ENCODE measurements at places on chromosomes 13 and 19.

- no peak for DNase-seq
Observed at GRCh38 chr13:111418101-111418500, 97.7 kb downstream of the TEX29 start.

DNA sequence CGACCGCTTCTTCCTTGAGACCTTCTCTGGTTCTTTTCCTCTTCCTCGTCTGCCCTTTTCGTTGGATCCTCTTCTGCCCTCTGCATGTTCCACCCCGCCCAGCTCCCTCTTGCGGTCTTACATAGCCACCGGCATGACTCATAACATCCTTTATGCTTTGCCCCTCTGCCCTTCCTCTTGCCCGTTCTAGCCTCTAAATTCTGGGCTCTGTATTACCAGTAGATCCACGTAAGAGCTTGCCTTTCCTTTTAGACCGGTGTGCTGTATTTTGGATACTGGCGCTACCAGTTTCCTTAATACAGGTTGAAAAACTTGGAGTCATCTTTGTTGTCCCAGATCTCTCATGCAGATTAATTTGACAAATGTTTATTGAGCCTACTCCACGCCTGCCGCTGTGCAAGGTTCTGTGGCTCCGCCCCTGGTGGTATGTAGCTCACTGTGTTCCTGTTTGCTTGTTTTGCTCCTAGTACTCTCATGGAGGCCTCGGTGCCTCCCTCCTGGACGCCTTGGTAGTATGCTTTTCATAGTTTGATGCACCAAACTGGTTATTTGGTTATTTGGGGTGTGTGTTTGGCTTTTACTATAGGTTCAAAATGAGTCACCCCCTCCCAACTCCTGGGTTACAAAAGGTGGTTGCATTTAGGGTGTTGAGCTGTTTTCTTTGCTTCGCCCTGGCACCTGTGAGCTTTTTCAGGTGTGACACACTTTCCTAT is 1.7 kb downstream of the GTF3A start:
- DNase-seq: peak; percentile 100

GRCh38 chr13:41019578-41020347 is 647 bp upstream of the ELF1 start:
- peak; percentile 79 for DNase-seq

DNA sequence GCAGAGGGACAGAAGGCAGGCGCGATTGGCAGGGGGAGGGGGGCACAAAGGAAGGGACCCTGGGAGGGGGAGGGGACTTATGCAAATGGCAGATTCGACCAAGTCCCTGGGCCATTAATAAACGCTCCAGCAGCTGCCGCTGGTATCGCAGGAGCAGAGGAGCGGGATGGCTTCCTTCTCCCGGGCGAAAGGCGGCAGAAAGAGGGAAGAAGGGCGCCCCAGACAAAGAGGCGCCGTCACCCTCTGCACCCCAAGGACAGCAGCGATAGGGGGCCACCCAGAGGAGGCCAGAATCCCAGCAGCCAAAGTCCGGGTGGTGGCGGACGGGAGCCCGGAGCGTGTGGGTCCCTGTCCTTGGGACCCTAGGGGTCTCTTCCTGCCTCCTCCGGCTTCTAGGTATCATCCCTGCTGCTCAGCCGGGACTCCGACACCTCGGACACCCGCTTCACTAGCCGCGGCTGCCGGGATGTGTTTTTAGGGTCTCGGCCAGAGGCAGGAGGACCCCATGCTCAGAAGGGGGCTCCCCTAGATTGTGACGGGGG is 1.9 kb downstream of the PTPRS start:
- no peak for DNase-seq

- peak; percentile 64 for DNase-seq
Observed at GRCh38 chr13:97911311-97912138, 42.0 kb upstream of the IPO5 start.

DNA sequence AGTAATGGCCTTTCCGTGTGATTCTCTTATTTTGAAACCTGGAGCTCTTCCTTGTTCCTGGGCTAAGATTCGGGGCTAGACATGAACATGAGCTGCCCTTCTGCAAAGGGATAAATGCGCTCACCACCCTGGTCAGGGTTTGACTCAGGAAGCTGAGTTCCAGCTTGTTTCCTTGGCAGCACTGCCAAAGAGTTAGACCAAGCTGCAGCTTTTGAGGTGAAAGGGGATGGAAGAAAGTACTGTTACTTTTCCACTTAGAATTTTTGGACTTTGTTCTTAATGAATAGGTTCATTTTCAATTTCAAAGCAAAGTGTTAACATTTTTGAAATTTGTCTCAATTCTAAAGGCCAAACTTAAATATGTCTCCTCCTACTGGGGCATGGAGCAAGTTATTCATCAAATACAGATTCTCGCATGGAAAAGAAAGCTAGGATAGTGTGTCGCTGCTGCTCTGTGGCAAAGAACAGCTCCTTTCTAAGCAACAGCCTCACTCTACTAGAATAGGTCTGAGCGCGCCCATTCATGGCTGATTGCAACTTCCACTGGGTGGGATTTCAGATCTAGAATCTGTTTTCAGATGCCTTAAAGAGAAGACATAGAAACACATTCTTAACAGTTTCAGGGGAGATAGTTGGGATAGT is 2.2 kb downstream of the RGCC start:
- DNase-seq: no peak

GRCh38 chr13:46529216-46529919 is 23.6 kb upstream of the LRCH1 start:
- DNase-seq: no peak

Measured in HT-29 (cell line).